ENCODE measurements at places on chromosomes 4 and X.

DNA sequence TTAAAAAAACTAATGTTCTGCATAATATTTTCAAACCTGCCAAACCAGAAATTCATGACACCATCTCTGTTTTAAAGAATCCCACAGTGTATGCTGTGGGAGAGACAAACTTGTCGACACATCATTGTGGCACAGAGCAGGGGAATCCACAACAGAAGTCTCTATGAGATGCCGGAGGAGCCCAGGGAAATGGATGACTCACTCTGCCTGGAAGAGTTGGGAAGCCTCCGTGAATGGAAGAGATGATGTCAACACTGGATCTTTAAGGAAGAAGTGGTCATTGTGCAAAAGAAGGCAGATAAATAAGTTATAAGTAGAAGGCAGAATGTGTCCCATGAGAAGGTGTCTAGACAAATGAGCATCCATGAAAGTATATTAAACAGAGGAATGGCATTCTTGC is 595.1 kb downstream of the RAB28 start:
- DNase-seq: no peak

GRCh38 chrX:120697053-120697452 is 67.2 kb upstream of the C1GALT1C1 start:
- DNase-seq: peak; percentile 1

GRCh38 chr4:98646422-98646821 is 12.0 kb downstream of the TSPAN5 start:
- no peak for DNase-seq

- no peak for DNase-seq
Measured at GRCh38 chr4:155666344-155667221, at the start of gene GUCY1A1. TSS of gene GUCY1A1 (plus strand) at chr4:155666848. CDS start at chr4:155696868, 30,020 bp downstream.

DNA sequence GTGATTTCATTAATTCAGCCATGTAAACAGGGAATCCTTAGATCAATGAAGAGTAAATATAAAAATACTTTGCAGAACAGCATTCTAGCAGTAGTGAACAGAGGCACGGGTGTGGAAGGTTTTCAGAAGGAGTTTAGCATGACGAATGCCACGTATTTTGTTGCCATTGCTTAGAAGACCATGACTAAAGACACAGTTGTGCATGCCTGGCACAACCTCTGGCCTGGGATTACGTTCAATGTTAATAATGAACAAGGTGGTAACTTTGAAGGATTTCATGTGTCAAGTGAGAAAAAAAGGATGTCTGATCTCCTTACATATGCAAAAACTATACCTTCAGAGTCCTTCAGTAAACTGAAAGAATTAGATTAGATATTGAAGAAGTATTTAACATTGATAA is 171.9 kb downstream of the MAGEB5 start:
- no peak for DNase-seq

DNA sequence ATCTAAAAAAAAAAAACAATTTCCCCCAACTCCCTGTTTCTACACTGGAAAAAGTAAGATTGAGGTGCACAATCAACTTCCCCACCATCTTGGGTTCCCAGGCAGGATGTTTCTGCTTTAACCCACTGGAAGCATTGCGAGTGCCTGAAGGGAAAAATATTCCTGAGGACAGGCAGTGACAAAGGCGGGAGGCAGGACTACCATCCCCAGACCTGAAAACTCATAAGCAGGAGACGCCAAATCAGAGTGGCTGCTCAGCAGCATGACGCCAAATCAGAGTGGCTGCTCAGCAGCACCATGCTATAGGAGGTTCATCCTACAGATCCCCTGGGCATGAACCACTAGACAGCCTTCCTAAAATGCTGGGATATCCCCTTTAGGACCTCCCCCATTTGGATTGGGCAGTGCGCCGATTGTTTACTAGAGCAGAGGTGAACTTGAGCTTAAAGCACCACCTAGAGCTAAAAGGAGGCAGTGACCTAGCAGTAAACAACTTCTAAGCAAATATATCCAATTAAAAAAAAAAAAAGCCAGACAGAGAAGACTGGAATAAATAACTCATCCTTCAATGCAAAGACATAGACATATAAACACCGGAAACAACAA is 35.0 kb upstream of the GK start:
- no peak for DNase-seq

DNA sequence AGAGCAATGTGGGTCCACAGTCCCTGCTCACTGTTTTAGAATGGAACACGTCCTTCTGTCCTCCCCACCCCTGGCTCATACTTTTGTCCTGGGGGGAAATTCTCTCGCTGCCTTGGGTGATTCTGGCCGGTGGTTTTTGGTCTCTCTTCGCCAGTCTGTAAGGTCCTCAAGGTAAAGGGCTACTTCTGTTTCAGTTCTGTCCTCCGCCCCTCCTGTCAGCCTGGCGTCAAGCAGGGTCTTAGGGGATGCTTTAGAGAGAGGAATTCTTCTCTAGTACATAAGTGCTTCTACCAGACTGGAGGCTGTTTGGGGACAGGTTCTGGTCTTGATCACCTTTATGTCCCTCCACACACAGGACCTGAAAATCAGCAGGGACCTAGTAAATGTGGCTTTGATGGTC is 617 bp upstream of the MRFAP1L1 start:
- DNase-seq: no peak

DNA sequence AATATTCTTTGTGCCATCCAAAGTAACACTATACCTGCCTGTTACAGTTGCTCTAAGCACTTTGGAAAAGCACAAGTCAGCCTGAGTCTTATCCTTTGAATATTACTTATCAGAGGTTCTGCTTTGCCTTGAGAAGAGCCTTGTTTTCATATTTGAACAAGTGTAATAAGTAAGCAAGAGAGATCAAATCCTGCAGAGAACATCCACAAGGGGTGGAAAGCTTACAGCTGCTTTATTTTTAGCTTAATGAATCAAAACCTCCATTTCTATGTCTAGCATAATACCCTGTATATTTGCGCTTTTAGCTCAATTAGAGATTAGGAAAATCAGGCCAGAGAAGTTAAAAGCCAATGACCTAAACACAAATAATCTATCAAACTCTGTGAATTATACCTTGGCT is 139.8 kb downstream of the CDS1 start:
- no peak for DNase-seq

DNA sequence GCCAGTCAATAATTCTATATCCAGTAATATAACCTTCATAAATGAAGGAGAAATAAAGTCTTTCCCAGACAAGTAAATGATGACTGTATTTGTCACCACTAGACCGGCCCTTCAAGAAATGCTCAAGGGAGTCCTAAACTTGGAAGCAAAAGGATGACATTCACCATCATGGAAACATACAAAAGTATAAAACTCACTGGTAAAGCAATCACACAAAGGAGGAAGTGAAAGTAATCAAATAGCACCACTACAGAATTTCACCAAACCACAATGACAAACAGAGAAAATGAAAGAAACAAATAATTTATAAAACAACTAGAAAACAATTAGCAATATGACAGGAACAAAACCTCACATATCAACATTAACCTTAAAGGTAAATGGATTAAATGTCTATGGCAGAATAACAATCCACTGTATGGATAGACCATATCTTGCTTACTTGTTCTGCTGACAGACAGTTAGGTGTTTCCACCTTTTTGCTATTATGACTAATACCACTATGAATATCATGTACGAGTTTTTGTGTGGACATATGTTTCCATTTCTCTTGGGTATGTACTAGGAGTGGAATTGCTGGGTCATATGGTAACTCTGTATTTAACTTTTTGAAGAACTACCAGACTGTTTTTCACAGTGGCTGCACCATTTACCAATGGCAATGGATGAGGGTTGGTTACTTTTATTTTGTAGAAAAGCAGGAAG is 44.9 kb downstream of the NAT8L start:
- no peak for DNase-seq

All from activated naive CD4-positive, alpha-beta T cell (primary cell).